ENCODE measurements at places on chromosomes 4 and X. TPM values are rescaled to one million over a fixed set of nuclear protein-coding genes. Genes with fewer than 3 reads are reported as not detected.

DNA sequence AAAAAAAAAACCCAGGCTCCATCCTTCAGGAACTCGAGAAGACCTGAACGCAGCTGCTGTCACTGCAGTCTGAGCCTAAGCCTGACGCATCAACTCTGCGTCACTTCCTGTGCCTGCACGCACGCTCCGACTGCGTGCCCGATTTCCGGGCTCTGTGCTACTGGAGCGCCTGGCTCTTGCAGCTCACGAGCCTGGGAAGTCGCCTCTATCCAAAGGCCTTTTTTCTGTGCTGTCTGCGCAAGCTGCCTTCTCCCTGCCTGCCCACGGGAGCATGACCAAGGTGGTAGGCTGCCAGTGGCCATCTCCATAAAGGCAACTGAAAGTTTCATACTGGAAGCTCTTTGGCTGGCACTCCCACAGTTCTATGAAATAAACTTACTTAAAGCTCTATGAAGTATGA lies 9.9 kb upstream of the GASK1B start:
- no peak for DNase-seq
- no peak overlapping the region for H3K27ac ChIP-seq
- H3K4me3 ChIP-seq: no peak overlapping the region

DNA sequence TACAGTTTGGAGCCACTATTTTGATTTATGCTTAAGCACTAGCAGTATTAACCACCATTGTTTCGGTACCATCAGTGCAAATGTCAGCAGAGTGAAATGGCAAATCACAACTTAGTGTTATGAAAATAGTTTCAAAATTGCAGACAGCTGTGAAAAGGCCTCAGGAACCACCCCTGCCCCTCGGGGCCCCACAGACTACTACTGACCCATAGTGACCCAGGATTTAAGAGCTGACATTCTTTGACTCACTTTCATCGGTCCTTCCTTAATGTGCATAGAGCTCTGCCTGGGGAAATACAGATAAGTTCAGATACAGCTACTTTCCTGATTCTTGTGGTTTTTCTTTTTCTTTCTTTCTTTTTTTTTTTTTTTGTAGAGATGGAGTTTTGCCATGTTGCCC lies 3.3 kb upstream of the BBS7 start:
- H3K27me3 ChIP-seq: no peaks in the 10 kb centered on the region
- H3K4me1 ChIP-seq: peaks cover 7% of the 10 kb centered on the region
- no peak overlapping the region for H3K27ac ChIP-seq
- no peak overlapping the region for H3K4me3 ChIP-seq

- no peak for DNase-seq
- H3K4me1 ChIP-seq: peaks cover 36% of the 10 kb centered on the region
- H3K27me3 ChIP-seq: no peaks in the 10 kb centered on the region
Measured at GRCh38 chrX:1582686-1583437, 8.5 kb upstream of the AKAP17A start.

- no peak for DNase-seq
- H3K36me3 ChIP-seq: no peaks in the 10 kb centered on the region
- no peaks in the 10 kb centered on the region for H3K27me3 ChIP-seq
- H3K4me1 ChIP-seq: no peaks in the 10 kb centered on the region
- H3K4me3 ChIP-seq: no peak overlapping the region
- H3K27ac ChIP-seq: no peak overlapping the region
Measured at GRCh38 chr4:84224522-84224921, 274.6 kb downstream of the NKX6-1 start.

DNA sequence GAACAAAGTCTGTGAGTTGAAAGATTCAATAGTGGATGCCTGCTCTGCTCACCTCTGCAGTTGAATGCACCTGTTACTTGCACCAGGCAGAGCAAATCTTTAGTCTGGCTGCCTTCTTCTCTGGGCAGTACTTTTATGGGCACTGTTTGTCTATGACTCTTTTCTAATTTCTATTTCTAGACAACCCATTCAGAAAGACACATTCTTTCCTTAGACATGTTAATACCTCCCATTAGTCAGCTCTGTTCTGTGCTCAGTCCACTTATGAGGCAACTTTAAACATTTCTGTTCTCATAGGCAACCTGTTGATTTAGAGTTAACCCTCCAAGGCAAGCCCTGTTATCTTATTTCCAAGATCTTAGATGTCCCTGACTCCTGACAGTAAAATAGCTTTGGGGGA lies 108.9 kb downstream of the SYNPO2 start:
- no peak for DNase-seq
- no peaks in the 10 kb centered on the region for H3K36me3 ChIP-seq
- H3K4me1 ChIP-seq: no peaks in the 10 kb centered on the region
- H3K27me3 ChIP-seq: no peaks in the 10 kb centered on the region

- H3K27me3 ChIP-seq: no peaks in the 10 kb centered on the region
- DNase-seq: no peak
- no peaks in the 10 kb centered on the region for H3K36me3 ChIP-seq
- H3K4me3 ChIP-seq: no peak overlapping the region
Measured at GRCh38 chr4:159097785-159098184, 5.1 kb upstream of the RAPGEF2 start.

DNA sequence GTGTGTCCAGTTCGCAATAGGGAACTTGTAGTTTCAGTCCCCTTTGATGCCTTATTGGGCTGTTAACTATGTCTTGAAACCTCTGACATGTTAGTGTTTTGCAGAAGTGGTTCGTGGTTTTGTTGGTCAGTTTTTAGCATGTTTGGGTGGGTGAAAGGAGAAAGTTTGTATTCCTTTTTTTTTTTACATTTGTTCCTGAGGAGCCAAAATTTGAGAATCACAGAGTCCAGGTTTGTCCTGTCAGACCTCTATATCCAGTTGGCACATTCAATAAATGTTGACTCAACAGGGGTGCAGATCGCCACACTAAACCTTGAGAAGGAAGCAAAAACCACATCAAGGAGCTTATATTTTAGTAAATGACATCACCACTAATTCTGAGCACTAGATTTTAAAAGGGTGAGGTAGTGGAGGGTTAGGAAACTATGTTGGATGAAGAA lies 26.2 kb downstream of the DLG3 start:
- H3K4me3 ChIP-seq: no peak overlapping the region
- no peaks in the 10 kb centered on the region for H3K27me3 ChIP-seq
- H3K27ac ChIP-seq: no peak overlapping the region
- DNase-seq: no peak

DNA sequence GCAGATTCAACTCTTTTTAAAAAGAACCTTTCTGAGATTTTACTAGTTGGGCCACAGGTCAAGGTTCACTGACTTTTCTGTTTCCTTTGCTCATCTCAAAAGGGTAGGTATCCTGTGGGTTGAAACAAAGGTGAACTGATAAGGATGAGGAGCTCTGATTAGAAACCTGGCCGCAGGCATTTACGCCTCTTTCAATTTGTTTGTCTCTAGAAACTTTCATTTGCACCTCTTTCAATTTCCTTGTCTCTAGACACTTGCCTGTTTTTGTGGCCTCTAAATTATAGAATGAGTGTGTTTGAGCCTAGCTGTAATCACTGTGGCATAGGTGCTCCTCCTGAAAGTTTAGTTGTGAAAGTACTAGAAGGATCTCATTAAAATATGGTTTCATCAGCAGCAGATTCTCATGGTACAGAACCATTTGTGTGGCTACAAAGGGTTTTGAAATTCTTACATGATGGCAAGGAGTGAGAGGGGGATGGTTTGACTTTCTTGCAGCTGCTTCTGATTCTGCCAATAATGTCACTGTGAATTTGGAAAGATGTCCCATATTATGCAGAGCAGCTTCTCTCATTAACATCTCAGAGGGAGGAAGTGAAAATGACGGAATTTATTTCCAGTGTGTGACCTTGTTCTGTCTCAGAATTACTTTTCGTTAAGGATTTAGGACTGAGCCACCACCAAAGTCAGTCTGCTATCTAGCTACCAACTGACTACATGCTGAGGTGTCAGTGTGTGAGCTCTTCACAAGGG lies 142.2 kb downstream of the SH2D1A start:
- no peaks in the 10 kb centered on the region for H3K4me1 ChIP-seq
- no peaks in the 10 kb centered on the region for H3K36me3 ChIP-seq
- H3K4me3 ChIP-seq: no peak overlapping the region
- H3K27me3 ChIP-seq: no peaks in the 10 kb centered on the region
- H3K27ac ChIP-seq: no peak overlapping the region

DNA sequence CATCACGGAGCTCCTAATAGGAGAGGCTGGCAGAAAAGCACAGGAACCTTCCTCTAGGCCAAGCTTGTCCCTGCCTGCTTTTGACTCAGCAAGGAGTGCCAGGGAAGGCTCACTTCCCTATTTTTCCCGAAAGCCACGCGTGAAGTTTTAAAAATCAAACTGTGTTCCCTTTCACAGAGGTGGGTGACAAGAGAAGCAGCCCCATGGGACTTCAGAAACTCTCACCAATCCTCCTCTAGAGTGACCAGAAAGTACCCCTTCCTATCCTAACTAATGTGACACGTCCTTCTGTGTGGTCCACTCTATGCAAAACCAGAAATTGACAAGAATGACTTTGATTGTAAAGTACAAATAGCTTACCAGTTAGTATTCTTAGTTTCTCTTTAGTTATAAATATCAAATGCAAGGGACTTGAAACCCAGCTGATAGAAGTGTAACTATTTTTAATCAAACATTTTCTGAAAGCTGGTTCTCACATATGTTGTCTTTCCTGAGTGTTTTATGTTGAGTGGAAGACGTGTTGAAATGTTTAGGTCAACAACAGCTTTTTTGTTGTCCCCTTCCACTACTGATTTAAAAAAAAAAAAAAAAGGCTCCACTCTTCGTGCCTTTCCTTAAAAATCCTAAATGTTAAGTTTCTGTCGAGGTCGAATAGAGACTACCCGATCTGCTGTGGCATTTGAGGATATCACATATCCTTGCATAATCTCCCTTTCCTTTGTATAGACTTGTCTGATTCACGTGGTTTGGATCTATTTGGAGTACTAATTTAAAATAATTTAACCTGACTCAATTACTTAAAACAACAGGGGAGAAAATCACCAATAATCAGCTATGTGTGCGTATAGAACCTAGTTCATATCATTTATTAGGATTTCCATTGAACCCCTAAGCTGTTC lies 42.1 kb downstream of the NFKB1 start:
- H3K4me1 ChIP-seq: peaks cover 7% of the 10 kb centered on the region
- DNase-seq: no peak
- peaks cover 4% of the 10 kb centered on the region for H3K36me3 ChIP-seq
- no peak overlapping the region for H3K27ac ChIP-seq
- no peaks in the 10 kb centered on the region for H3K27me3 ChIP-seq

DNA sequence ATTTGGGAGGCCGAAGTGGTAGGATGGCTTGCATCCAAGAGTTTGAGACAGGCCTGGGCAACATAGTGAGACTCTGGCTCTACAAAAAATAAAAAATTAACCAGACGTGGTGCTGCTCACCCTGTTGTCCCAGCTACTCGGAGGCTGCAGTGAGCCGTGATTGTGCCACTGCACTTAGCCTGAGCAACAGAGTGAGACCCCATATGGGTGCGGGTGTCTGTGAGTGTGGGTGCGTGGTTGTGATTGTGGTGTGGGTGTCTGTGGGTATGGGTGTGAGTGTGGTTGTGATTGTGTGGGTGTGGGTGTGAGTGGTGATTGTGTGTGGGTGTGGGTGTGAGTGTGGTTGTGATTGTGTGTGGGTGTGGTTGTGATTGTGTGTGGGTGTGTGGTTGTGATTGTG lies 114.6 kb downstream of the UBE2K start:
- H3K4me1 ChIP-seq: no peaks in the 10 kb centered on the region
- H3K27me3 ChIP-seq: no peaks in the 10 kb centered on the region
- H3K4me3 ChIP-seq: no peak overlapping the region
- no peak overlapping the region for H3K27ac ChIP-seq
- DNase-seq: peak; percentile 65
- H3K36me3 ChIP-seq: no peaks in the 10 kb centered on the region

- H3K27ac ChIP-seq: no peak overlapping the region
- H3K27me3 ChIP-seq: no peaks in the 10 kb centered on the region
- H3K4me3 ChIP-seq: no peak overlapping the region
- H3K36me3 ChIP-seq: no peaks in the 10 kb centered on the region
Measured at GRCh38 chr4:56861360-56861759, 39.9 kb upstream of the SPINK2 start.

- peaks cover 21% of the 10 kb centered on the region for H3K4me1 ChIP-seq
- H3K27ac ChIP-seq: no peak overlapping the region
Measured at GRCh38 chr4:88618782-88619485, 26.7 kb downstream of the HERC3 start.

- H3K4me1 ChIP-seq: no peaks in the 10 kb centered on the region
- no peak overlapping the region for H3K27ac ChIP-seq
- no peaks in the 10 kb centered on the region for H3K27me3 ChIP-seq
- H3K4me3 ChIP-seq: no peak overlapping the region
- no peaks in the 10 kb centered on the region for H3K36me3 ChIP-seq
- DNase-seq: no peak
Measured at GRCh38 chrX:148133105-148133725, 152.1 kb downstream of the FMR1NB start.

- no peak overlapping the region for H3K4me3 ChIP-seq
- H3K27me3 ChIP-seq: no peaks in the 10 kb centered on the region
- H3K4me1 ChIP-seq: peaks cover 18% of the 10 kb centered on the region
- H3K27ac ChIP-seq: no peak overlapping the region
- DNase-seq: no peak
Measured at GRCh38 chrX:39848900-39849299, 248.9 kb downstream of the BCOR start.

- H3K4me3 ChIP-seq: no peak overlapping the region
- H3K27ac ChIP-seq: no peak overlapping the region
- no peaks in the 10 kb centered on the region for H3K27me3 ChIP-seq
Measured at GRCh38 chrX:38893441-38893840, 92.2 kb downstream of the MID1IP1 start.

GRCh38 chrX:48573690-48574269 lies 504 bp upstream of the RBM3 start:
- DNase-seq: no peak
- H3K36me3 ChIP-seq: peaks cover 25% of the 10 kb centered on the region
- H3K27ac ChIP-seq: peak overlapping the region; percentile 99
- peaks cover 22% of the 10 kb centered on the region for H3K4me1 ChIP-seq
- peak overlapping the region; percentile 57 for H3K4me3 ChIP-seq

GRCh38 chrX:102712216-102712966 lies at the start of gene GPRASP2:
GPRASP2 (plus strand) TSS chrX:102712448; CDS start chrX:102714870, 2,422 bp downstream.
- H3K36me3 ChIP-seq: no peaks in the 10 kb centered on the region
- no peaks in the 10 kb centered on the region for H3K4me1 ChIP-seq
- peak; percentile 1 for DNase-seq
- peak within 1 kb of the TSS; percentile 37 for H3K4me3 ChIP-seq

- no peak overlapping the region for H3K27ac ChIP-seq
- H3K27me3 ChIP-seq: no peaks in the 10 kb centered on the region
- H3K36me3 ChIP-seq: no peaks in the 10 kb centered on the region
- no peak overlapping the region for H3K4me3 ChIP-seq
Measured at GRCh38 chrX:3504916-3505315, 158.5 kb upstream of the MXRA5 start.

GRCh38 chr4:147118528-147118927 lies 172.9 kb upstream of the TTC29 start:
- H3K27me3 ChIP-seq: no peaks in the 10 kb centered on the region
- H3K27ac ChIP-seq: no peak overlapping the region
- DNase-seq: no peak
- no peak overlapping the region for H3K4me3 ChIP-seq
- H3K36me3 ChIP-seq: no peaks in the 10 kb centered on the region

- H3K36me3 ChIP-seq: no peaks in the 10 kb centered on the region
- H3K27me3 ChIP-seq: no peaks in the 10 kb centered on the region
- DNase-seq: no peak
- H3K27ac ChIP-seq: peak overlapping the region; percentile 32
Measured at GRCh38 chr4:86960557-86960961, 25.7 kb downstream of the AFF1 start.

The TMEM150C gene
- not detected for total RNA-seq

The MED12 gene
- total RNA-seq: 61.1 TPM

The AR gene
- not detected for total RNA-seq

The SPIN2A gene
- 0.18 TPM for total RNA-seq

The CHRDL1 gene
- total RNA-seq: not detected

The PCDH10 gene
- not detected for total RNA-seq

The CNGA1 gene
- not detected for total RNA-seq

The PNMA5 gene
- total RNA-seq: not detected

The AFP gene
- total RNA-seq: not detected

The TMPRSS11A gene
- total RNA-seq: not detected

The HSD17B13 gene
- not detected for total RNA-seq

The NLGN4X gene
- not detected for total RNA-seq
